ENCODE measurements at places on chromosomes 6 and 20.

DNA sequence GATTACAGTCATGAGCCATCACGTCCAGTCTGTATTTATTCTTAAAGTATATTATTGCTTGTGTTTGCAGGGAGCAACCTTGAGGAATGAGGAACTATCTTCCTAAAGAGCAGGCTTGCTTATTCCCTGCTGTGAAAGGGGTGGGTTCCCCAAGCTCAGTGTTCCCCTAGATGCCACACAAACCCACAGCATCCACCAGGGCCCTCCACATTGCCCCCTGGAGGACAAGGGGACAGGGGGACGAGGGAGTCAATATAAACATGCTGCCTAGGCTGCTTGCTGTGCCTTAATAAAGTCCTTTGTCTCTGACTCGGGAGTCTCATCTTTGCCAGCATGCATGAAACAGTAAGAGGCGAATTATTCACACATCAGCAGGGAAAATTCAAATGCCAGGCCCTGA is 8.0 kb upstream of the IDH3B start:
- DNase-seq = no peak

DNA sequence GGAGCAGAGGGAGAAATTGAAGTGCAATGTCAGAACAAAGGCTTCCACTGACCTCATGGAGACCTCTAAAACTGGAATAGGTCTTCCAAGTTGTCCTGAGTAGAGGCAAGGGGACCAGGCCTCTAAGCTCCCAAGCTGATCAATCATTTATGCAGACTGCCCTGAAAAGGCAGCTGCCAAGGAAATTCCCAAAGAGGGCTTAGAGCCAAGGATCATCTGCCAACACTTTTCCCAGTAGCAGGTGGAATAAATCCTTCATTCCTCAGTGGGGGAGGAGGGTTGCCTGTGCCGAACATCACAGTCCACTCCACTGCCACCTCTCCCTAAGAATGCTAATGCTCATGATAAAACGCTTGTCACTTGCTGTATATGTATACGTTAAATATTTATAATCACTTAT is 29.3 kb upstream of the RALY start:
- no peak for DNase-seq

GRCh38 chr6:15063253-15063853 is 182.5 kb upstream of the JARID2 start:
- no peak for DNase-seq

- DNase-seq = no peak
Measured at GRCh38 chr6:9632026-9632425, 782.8 kb downstream of the TFAP2A start.

GRCh38 chr6:128474481-128474880 is 45.9 kb downstream of the PTPRK start:
- DNase-seq = no peak

DNA sequence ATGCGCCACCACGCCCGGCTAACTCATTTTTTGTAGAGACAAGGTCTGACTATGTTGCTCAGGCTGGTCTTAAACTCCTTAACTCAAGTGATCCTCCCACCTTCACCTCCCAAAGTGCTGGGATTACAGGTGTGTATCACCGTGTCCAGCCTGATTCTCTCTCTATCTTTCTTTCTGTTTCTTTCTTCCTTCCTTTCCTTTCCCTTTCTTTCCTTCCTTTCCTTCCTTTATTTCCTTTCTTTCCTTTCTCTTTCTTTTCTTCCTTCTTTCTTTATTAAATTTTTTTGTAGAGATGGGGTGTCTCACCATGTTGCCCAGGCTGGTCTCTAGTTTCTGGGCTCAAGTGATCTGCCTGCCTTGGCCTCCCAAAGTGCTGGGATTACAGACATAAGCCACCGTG is 38.7 kb upstream of the MTHFD1L start:
- no peak for DNase-seq

All from activated T-cell treated with anti-CD3 and anti-CD28 coated beads for 1 hour (primary cell).